Activated naive CD4-positive, alpha-beta T cell treated with anti-CD3 and anti-CD28 coated beads for 36 hours (primary cell): ENCODE measurements at places on chromosomes 2 and 18. TPM values are rescaled to one million over a fixed set of nuclear protein-coding genes. Genes with fewer than 3 reads are reported as not detected.

GRCh38 chr2:179050755-179051154 lies 818 bp upstream of the CCDC141 start:
- DNase-seq: no peak

NR4A2 gene
- total RNA-seq: 32.9 TPM

DTNA gene
- 0.43 TPM for total RNA-seq

GRP gene
- not detected for total RNA-seq

DNA sequence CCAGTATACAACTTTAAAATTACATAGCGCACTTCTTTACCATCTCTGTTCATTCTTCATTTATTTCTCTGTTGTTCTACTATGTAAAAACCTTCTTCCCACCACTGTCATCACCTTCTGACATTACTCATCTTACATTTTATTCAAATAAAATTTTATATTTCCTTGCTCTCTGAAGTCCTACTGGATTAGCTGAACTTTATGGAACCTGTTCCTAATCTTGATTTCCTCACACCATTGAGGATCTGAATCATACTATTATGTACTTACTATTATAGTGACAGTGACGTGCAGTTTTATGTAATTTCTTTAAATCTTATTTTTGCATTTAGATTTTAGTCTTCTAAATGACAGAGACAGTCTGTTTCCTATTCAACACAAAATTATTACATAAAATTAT lies 98.3 kb downstream of the DYNAP start:
- no peak for DNase-seq

DNA sequence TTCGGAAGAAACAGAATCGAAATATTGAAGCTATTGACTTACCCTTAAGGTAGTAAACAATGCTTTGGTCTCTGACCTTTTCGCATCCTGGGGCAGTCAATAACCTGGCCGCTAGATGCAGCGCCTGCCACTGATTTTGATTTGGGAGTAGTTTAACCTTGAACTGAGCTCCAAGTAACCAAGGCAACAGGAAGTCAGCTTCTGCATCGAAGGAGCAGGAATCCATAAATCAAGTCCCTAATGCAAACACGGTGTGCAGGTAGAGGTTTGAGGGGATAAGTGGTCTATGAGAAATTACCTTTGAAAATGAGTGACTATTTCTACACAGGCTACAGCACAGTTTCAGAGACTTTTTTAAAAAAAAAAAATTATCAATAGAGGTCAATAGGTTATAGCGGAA lies 353.5 kb downstream of the SETBP1 start:
- no peak for DNase-seq

DNA sequence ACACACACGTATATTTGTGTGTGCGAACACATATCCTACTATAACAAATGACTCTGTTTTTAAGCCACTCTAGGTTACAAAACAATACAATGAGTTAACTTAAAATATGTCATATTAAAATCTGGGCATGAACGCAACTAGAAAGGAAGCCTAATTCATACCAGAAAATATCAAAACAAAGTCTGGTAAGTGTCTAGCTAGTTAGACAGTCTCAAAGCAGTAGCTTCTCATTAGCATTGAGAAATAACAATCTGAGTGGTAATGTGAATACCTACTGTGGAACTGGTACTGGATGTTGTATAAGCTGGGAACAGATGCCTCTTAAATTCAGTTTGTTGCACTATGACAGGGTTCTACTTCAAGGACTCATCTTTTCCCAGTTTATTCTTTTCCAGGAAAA lies 32.5 kb upstream of the WIPF1 start:
- no peak for DNase-seq

DNA sequence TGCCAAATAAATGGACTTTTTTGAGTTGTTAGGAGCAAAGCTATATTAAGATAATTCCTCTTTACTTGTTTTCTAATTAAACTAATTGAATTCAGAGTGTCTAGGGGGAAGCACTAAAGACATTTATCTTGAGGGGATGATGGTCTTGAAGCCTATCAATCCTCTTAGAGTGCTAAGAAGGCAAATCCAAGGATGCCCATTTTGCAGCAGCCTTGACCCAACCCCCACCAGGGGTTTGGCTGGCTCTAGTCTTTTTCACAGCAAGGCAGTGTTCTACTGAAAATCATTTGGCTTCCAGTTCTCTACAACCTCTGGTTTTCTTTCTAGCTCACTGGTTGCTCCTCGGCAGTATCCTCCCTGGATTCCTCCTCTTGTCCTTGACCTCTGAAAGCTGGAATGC lies 6.5 kb upstream of the RAX start:
- DNase-seq: no peak

GRCh38 chr18:51767293-51767692 lies 569.8 kb upstream of the MEX3C start:
- no peak for DNase-seq

DNA sequence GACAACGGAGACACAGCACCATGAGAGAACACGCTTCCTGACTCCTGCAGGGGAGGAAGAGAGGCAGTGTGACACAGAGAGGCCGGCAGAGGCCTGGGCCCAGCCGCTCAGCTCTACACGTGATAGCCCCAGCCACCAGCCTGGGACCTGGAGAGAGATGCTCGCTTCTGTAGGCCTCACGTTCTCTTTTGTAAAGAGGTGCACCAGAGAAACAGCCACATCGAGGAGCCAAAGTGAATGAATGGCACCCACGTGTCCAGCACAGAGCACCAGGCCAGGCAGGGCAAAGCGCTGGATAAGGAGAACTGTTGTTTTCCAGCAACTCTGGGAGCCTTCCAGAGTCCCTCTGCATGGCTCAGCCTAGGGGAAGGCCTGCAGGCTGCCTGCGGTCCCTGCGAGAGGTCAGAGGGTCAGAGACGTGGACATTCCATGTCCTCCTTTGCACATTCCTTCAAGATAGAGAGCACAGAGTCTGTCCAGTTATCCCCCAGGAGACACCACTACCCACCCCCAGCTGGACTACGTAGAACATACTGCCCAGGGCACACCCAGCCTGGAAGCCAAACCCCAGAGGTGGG lies 14.2 kb downstream of the LIMS2 start:
- no peak for DNase-seq
